ENCODE measurements at places on chromosomes 6 and 20.

DNA sequence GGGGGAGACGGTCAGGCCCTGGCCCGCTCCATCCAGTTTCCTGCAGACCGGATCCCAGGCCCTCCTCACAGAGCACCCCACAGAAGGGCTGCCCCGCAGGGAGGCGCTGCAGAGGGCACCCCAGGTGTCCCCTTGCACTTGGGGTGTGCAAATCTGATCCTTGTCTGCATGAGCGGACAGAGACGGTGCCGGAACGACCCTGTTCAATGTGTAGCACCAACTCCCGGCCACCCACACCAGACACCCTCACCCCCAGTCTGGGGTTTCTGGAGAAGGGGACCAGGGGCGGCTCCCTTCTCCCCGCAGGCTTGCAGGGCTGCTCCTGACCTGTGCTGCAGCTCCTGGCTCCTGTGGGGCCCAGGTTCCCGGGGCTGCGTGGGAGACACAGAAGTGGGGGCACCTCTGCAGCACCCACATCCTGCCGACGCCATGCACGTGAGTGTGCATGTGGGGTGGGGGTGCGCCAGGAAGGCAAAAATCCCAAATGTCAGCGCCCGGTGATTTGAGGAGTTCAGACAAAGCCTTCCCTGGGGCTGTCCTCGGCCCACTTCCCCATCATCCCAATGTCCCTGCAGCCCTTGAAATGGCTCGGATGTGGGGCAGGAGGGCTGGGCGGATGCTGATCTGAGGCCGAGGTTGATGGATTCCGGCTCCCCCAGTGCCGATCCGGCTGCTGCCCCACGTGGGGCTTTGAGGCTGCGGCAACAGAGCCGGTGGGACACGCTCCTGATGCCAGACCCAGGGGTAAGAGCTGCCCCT, 85.3 kb upstream of the BHLHE23 start:
- no peak for DNase-seq

DNA sequence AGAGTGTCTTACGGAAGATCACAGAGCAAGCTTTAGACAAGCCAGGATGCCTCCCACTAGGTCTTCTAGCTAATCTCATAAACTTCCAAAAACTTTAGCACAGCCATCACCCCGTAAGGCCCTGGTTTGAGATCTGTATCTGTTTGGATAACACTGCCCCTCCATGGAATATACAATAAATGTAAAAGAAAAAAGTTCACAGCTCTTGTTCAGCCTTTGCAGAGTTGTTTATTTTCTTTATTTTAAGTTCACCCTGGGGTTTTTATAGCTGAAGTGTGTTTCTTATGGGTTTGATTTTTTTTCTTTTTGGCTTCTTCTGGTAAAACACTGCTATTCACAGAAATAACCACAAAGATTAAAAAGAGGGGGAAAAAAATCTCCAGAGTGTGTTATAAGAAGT, 125.6 kb downstream of the EYA2 start:
- DNase-seq: no peak

DNA sequence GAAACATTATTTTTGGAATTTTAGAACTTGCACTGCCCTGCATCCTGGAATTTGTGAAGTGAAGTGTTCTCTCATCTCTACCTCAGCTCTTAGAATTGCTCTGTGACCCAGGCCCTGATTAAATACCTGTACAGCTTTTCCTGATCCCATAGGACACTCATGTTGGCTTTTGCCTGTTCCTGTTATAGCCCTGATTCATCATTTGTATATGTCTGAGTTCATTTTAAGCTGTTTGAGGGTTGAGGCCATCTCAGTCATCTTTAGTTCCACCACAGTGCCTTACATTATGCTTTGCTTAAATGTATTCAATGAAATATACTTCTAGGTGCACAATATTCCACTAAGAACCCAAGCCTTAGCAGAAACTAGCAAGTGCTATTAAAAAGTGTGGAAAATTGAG, 26.4 kb downstream of the ZFAND3 start:
- no peak for DNase-seq

DNA sequence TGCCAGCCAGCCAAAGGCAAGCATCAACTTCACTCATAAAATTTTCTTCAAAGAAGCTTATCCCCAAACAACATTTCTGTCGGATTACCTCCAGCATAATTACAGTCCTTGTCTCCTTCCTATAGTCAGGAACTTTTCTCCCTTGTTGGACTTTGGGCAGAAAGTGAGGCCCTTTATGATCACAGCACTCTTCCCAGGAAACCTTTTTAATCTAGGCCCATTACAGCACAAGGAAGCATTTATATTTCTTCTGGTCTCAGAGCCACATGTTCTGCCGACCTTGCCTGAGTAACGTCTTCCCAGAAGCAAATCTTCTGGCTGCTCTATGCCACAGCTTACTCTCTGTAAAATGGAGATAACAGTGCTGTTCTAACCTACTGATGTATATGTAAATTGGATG, 437.2 kb upstream of the SLC35B3 start:
- DNase-seq: no peak

DNA sequence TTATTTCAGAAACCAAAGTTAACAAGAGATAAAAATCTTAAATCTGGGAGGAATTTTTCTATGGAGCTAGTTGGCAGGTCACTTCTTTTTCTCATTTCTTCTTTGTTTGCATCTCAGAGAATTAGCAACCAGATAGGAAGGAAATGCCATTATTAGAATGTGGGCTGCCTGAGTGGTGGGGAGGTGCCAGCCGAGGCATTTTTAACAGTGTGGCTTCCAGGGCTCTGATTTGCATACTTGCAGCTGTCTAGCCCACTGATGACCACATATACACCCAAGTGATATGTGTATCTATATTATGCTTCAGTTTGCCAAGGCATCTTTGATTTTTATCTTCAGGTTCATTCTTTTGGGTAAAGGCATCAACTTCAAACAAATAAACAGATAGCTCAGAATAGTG, 206.7 kb downstream of the CLIC5 start:
- DNase-seq: no peak

- DNase-seq: peak; percentile 41
Observed at GRCh38 chr6:29647927-29648642, 8.8 kb upstream of the MOG start.

GRCh38 chr20:63471981-63472831, at the start of gene KCNQ2:
Gene KCNQ2 (minus strand): TSS chr20:63472655. CDS start chr20:63472463, 192 bp downstream.
- no peak for DNase-seq

Measured in COR-L47 (cell line).